ENCODE measurements at places on chromosomes 2 and 18.

DNA sequence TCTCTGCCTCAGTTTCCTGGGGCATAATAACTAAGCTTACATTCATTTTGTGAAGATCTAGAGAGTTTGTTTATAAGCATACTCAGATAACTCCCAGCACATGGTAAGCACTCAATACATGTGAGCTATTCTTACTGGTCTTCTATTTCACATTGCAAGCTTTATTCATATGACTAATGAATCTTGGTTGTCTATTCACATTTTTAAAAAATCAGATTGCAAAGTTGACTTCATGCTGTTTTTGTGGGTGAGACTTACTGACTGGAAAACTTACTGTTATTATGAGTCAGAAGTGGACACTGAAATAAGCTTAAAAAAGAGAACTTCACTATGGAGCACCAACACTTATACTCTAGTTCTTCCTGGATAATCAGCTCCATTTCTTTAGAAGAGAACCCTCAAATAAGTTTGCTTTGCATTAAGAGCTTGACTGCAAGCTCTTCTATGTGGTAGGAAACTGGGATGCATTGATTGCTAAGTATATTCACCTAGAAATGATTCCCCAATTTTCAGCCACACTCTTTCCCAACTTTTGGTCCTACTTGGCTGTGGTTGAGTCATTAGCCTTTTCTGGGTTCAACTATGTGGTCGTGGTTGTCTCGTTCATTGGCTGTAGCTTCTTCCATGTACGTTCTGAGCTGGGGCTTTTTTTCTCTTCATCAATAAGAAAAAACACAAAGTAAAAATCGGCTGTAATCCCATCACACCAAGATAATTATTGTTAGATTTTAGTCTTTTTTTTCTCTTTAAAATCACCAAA lies 29.5 kb upstream of the RBMS1 start:
- no peaks in the 10 kb centered on the region for H3K27me3 ChIP-seq
- no peaks in the 10 kb centered on the region for H3K36me3 ChIP-seq
- DNase-seq = no peak
- H3K4me1 ChIP-seq = no peaks in the 10 kb centered on the region
- no peak overlapping the region for H3K27ac ChIP-seq

DNA sequence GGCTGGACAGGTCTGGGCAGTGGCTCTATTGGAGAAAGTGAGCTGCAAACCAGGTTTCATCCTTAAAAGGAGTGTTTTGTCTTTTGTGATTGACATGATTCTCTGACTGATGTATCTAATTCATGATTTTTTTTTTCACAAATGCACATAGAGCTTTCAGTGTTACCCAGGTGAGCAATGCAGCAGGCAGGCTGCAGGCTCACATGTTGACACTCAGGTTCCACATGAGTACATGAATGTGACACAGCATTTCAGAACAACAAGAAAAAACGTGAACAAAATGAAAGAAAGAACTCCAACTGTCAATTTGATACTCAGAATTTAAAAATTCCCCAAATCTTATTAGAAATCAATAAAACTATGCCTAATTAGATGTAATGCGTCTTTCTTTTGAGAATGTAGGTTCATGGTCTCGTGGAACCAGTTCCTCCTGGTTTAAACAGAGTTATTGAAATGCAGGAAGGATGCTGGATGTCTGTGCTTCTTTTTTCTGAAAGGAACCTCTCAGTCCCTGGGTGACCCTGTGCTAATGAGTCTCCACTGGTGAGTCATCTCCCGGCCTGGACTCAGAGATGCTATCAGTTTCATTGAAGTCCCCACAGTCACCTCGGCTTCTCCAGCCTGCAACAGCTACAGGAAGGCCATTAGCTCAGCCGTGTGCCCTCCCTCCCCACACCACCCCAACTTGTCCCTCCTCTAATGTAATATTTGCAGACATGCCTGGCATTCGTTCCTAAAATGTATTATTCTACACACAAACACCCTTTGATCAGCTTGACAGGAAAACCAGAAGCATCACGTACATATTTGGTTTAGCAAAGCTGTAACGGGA lies 430.4 kb downstream of the LPIN1 start:
- no peak overlapping the region for H3K27ac ChIP-seq
- H3K36me3 ChIP-seq = no peaks in the 10 kb centered on the region
- H3K4me3 ChIP-seq = peak overlapping the region; percentile 10
- no peak for DNase-seq
- peaks cover 17% of the 10 kb centered on the region for H3K4me1 ChIP-seq
- no peaks in the 10 kb centered on the region for H3K27me3 ChIP-seq

- H3K36me3 ChIP-seq = no peaks in the 10 kb centered on the region
- no peak overlapping the region for H3K4me3 ChIP-seq
- no peak for DNase-seq
Observed at GRCh38 chr18:46312221-46312620, 208.0 kb downstream of the HAUS1 start.

DNA sequence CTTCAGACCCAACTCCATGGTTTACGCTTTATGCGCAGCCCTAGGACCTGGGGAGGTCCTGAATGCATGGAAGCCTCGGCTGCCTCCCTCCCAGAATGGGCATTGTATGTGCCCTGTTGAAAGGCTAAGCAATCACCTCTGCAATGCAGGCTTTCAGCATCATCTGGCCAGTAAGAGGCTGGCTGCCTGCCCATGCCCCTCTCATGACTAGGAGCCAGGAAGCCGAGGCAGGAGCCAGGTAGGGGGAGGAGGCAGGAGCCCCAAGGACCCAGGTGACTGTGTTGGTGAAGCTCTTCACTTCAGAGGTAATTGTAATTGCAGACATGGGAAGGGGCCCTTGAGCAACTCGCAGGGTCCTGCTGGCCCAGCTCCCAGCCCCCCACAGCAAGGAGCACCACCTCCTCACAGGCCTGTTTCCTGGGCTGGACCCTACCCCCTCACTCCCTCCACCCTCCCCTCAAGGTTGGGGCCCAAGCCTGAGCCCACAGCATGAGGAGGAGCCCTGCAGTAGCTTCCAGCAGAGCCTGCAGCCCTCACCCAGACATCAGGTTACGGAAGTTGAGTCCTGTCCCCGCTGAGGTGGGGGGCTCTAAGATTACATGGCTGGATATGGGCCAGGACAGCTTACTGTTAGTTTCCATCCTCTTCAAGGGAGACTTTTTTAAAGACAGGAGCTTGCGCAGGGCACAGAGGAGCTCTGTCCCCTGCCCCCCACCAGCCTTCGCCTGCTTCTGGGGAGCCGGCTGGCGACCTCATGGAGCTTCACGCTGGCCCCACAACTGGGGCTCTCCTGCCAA lies 21.9 kb downstream of the CRACDL start:
- H3K4me1 ChIP-seq = no peaks in the 10 kb centered on the region
- H3K27me3 ChIP-seq = no peaks in the 10 kb centered on the region
- H3K4me3 ChIP-seq = no peak overlapping the region
- no peaks in the 10 kb centered on the region for H3K36me3 ChIP-seq
- no peak overlapping the region for H3K27ac ChIP-seq
